ENCODE measurements at places on chromosomes 1 and 21.

DNA sequence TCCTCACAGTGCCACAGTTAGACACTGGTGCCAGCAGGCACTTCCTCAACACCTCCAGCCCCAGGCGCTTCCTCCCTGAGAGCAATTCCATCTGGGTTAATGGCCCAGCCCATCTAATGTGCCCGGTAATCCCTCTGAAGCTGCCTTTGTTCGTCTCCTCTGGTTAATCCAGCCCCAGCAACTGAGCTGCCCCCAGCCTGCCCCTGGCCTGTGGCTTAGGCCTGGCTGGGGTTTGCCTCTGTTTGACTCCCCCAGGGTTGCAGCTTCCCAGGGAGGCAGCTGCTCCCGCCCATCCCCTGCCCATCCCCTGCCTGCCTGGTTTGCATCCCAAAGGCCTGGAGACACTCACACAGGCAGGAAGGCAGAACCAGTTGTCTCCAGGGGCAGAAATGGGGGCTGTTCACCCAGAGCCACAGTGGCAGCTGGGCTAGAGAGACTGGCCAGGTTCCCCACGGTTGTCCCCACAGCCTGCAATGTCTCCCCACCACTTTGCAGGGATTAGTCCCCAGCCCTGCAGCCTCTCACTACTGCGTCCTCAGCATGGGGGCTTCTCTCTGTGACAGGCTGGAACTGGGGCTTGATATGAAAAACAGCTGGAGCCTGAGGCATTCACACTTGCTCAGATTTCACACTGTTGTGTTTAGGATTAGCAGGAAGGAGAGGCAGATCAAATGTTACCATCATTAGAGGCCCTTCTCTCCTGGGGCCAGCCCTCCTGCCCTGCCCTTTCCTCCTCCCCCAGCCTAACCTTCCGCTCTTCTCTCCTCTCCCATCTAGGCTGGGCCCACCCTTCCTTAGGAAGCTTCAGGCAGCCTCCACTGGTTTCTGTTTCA lies 120.2 kb downstream of the TLR5 start:
- DNase-seq, result no peak

- DNase-seq, result no peak
These were observed 5.2 kb downstream of the SOX13 start for GRCh38 chr1:204077979-204078696.

- DNase-seq, result no peak
These were observed 225.1 kb upstream of the ZP4 start for GRCh38 chr1:238115852-238116251.

GRCh38 chr1:12604114-12604874 lies 13.7 kb downstream of the DHRS3 start:
- peak; percentile 97 for DNase-seq

- DNase-seq, result no peak
These were observed 3.0 kb downstream of the ATF6 start for GRCh38 chr1:161768986-161769672.

DNA sequence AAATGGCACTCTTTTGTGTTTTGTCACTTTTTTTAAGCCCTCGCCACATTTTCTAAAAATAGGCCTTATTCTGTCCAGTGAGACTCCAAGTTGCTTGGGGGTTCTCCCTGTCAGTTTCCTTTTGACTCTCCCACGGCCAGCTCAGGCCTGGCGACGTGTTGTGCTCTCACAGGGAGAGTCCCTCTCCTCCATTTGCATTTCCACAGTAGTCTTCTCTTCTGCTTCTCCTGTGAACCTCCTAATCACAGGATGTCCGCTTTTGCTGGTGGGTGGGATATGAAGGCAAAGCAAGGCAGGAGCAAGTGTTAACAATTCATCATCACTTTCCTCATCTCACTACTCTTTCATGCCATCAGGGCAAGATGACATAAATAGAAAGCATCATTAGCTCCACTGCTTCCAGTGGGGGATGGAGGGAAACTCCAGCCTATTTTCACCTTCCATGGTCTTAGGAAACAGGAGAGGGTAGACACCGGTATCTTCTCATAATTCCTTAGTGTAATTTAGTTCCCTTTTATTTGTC lies 99.8 kb downstream of the INTS7 start:
- no peak for DNase-seq

DNA sequence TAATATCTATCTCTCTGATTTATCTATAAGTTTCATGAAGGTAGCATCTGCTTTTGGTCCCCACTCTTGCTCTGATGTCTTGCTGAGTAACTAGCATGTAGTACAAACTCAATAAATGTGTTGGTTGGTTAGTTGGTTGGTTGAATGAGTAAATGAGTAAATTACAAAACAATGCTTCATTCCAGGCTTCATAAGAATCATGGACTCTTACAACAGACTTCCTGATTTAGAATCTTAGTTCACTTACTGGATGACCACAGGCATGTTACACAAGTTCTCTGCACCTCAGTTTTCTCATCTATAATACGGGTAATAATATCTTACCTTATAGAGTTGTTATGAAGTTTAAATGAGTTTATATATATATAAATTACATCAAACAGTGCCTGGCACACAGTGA lies 98.6 kb downstream of the ZNF281 start:
- DNase-seq, result peak; percentile 84

DNA sequence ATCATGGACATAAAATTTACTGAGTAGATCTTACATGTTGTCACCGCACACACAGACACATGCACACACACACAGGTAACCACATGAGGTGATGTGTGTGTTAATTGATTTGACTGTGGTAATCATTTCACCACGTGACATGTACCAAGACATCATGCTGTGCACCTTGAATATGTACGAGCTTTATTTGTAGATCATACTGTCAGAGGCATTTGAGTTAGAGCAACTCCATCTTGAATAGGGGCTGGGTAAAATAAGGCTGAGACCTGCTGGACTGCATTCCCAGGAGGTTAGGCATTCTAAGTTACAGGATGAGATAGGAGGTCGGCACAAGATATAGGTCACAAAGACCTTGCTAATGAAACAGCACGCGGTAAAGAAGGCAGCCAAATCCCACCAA lies 31.7 kb upstream of the TRIM17 start:
- no peak for DNase-seq

DNA sequence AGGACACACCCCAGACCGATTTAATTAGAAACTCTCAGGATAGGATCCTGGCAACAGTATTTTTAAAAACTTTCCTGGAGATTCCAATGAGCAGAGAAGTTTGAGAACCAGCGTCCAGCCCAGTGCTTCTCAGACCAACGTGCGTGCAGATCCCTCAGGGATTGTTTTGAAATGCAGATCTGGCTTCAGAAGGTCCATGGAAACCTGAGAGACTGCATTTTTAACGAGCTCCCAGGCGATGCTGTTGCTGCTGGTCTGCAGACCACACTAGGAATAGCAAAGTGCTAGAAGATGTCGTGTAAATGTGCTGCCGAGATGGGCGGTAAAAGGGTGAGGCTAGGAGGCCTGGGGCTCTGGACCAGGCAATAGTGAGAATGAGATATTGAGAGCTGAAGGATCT lies 18.4 kb upstream of the CASQ1 start:
- peak; percentile 10 for DNase-seq

DNA sequence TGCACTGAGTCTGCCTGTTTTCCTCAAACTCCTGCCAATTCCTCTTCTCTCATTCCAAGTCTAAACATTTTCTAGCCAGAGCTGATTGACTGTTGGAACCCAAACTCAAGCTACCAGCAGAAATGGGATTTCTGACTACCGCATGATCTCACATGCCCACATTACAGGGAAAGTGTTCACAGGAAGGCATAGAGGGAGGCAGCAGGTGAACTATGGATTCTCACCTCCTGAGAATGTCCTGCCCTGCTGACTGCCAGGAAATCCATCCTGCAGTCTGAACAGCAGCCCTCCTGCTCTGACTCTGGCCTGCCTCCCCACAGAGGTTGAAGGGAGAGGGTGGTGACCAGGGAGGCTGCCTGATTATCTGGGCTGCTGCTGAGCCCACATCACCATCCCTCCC lies 22.5 kb downstream of the IQGAP3 start:
- DNase-seq, result no peak

DNA sequence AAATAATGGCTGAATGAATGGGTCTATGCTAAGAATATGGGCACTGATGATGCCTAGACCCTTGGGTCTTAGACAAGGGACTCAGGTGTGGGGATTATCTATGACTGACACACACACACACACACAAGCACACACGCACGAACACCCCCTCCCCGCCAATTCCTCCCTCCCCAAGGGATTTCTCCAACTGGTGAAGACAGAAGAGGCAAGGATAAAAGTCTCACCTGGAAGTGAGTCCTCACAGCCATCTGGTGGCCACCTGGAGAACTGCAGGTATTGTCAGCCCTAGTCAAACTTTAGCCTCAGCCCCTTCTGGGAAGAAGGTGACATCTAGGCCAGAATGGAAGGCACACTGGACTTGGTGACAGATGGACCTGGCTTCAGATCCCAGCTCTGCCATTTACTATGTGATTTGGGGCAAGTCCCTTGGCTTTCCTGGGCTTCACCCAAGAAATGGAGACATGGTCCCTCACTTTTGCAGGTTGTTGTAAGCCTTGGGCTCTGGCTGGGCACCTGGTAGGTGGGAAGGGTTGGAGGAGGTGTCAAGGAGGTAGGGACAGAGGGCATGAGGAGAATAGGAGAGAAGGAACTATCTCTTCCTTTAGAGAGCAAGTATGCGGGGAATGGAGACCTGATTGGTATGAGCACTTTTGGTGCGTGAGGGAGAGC lies 4.0 kb upstream of the GPR3 start:
- peak; percentile 29 for DNase-seq

- DNase-seq, result no peak
These were observed 18.6 kb upstream of the PAX7 start for GRCh38 chr1:18612073-18612472.

DNA sequence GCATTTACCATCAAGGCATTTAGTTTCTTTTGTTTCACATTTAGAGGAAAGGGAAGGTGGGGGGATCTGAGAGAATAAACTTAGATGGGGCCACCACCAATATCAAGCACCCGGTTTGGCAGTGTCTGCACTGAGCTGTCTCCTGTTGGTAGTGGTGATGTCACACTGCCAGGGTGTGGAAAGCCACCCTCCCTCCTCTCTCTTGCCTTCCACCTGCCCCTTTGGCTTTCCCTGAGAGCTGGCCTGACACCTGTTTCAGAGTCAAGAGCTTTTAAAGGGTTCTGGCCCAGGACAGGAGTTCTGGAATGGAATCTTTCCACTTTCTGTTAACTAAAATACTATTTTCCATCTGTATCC lies 13.4 kb downstream of the ATF3 start:
- no peak for DNase-seq

- DNase-seq, result peak; percentile 72
These were observed 135.3 kb downstream of the GDAP2 start for GRCh38 chr1:117794073-117794472.

GRCh38 chr1:86429835-86430234 lies 5.9 kb downstream of the CLCA2 start:
- DNase-seq, result peak; percentile 95

DNA sequence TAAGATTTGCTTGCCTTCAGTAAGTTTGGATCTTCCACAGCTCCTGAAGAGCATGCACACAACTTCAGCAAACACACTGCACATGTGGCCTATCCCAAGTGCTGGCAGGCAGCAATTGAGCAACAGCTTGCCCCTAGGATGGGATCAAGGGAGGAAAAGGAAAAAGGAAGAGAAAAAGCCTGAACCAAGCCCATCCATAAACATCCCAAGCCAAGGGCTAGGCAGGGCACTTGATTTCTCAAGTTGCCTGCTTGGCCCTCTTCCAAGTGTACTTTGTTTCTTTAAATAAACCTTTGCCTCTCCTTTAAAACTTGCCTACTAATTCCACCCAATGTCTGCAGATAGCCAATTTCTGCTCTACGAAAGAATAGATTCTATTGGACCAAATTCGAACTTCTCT lies 49.0 kb upstream of the OLFM3 start:
- DNase-seq, result no peak

GRCh38 chr1:183773482-183774274 lies 31.2 kb upstream of the RGL1 start:
- peak; percentile 60 for DNase-seq

DNA sequence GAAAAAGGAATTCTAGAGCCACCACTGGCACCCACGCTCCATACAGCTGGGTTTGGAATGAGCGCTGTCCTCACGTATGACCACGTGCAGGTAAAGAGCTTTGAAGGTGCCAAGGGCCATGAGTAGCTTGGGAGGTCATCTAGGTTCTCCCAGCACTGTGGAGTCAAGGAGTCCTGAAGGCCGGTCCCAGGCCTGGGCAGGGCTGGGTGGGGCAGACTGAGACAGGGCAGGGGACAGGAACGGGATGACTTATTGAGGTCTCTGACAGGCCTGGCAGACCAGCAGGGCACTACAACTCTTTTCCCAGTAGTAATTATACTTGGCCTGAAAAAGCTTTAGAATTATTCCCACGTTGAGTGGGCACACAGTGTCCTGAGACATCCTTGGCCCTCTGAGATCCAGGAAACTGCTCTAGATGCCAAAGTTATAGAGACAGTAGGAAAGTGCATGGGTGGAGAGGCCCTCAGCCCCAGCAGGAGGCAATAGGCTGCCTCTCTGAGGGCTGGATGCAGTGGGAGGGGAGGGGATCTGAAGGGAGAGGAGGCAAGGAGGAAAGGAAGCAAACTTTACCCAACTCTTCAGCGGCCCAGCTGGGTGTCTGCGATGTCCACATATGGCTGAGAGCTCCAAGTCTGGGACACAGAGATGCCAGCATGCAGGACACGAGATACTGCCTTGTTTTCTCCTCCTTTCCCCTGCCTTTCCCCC lies 1.8 kb upstream of the CDA start:
- DNase-seq, result no peak

GRCh38 chr1:52323731-52324130 lies 42.3 kb downstream of the CC2D1B start:
- no peak for DNase-seq

DNA sequence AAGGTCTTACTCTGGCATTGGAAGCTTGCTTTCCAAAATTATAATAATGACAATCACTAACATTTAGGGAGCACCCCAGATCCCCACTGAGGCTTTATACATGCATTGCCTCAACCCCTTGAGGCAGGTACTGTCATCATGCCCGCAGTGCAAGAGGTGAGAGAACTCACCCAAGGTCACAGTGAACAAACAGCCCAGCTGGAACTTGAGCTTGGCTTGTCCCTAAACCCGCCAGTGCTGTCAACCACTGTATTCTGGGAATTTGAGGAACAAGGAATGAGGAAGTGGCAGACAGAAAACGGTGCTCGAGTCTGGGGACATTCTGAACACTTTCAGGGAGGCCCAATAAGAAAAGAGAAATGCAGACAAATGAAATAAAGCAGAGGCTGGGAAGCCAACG lies 34.6 kb upstream of the TLR5 start:
- no peak for DNase-seq

Measured in AG10803 (cell line).